ENCODE measurements at places on chromosomes 11 and 22. TPM values are rescaled to one million over a fixed set of nuclear protein-coding genes. Genes with fewer than 3 reads are reported as not detected.

The GNG3 gene
- polyA plus RNA-seq, result 1.2 TPM

The MS4A6E gene
- polyA plus RNA-seq, result not detected

The HEPN1 gene
- polyA plus RNA-seq, result not detected

The OR4A16 gene
- polyA plus RNA-seq, result not detected

The TEX12 gene
- polyA plus RNA-seq, result not detected

The C11orf87 gene
- polyA plus RNA-seq, result 0.13 TPM

The MRGPRX4 gene
- polyA plus RNA-seq, result not detected

The GRM5 gene
- polyA plus RNA-seq, result not detected

The ARSA gene
- 22.9 TPM for polyA plus RNA-seq

The IGLL1 gene
- polyA plus RNA-seq, result not detected

The SERHL2 gene
- polyA plus RNA-seq, result not detected

The IGSF22 gene
- polyA plus RNA-seq, result 5.7 TPM

The FOLR2 gene
- polyA plus RNA-seq, result 19.3 TPM

The CNGA4 gene
- polyA plus RNA-seq, result not detected

The TBX1 gene
- 9.4 TPM for polyA plus RNA-seq

The SMIM35 gene
- 0.11 TPM for polyA plus RNA-seq

The MUC15 gene
- 6.5 TPM for polyA plus RNA-seq

The OR2AT4 gene
- 0.06 TPM for polyA plus RNA-seq

The CRYAB gene
- polyA plus RNA-seq, result 604 TPM

The KDM4E gene
- polyA plus RNA-seq, result 0.15 TPM

The ADAMTS8 gene
- polyA plus RNA-seq, result 12.7 TPM

The MMP13 gene
- polyA plus RNA-seq, result not detected

The GTSE1 gene
- 10.5 TPM for polyA plus RNA-seq

The RIBC2 gene
- 1.3 TPM for polyA plus RNA-seq

The POU2F3 gene
- 1.3 TPM for polyA plus RNA-seq

The DGCR6 gene
- not detected for polyA plus RNA-seq

The C11orf91 gene
- not detected for polyA plus RNA-seq

The PANX2 gene
- polyA plus RNA-seq, result 0.08 TPM

The EMID1 gene
- polyA plus RNA-seq, result 6.8 TPM
